ENCODE measurements at places on chromosomes 6 and 20.

- no peak for DNase-seq
Measured at GRCh38 chr6:168641446-168641845, 200.5 kb downstream of the SMOC2 start.

DNA sequence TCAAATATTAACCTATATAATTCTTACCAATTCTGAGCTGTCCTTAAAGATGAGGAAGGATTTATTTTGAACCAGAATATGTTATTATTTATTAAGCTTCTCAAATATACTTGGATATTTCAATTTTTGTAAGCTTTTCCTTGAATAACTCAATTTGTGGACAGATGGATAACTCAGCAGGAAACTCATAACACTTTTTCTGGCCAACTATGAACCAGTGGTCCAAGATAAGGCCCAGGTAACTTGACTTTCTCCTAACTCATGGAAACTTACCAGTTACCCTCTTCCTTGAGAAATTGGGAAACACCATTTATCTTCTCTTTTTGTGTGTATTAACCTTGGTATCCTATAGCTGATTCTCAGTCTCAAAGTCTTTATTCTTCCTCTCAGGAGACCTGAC lies 427.5 kb upstream of the SYNCRIP start:
- DNase-seq = no peak

DNA sequence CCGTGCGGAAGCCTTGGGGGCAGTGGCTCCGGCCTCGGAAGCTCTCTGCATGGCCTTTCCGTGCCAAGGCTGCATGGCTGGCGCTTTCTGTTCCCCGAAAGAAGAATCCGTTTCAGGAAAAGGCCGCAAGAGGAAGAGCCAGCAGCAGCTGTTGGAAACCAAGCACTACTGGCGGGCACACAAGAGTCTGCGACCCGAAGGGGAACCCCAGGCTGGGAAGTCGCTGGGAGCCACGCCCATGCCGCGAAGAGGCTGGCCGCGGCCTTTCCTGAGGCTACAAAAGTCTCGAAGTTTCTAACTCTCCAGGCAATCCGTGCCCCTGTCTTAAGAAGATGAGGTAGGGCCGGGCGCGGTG lies at the start of gene CGAS:
TSS of gene CGAS (minus strand) at position 191 of the 355 bp plus-strand sequence. CDS start at position 75, 116 bp downstream.
- DNase-seq = peak; percentile 89

- no peak for DNase-seq
Measured at GRCh38 chr6:134217105-134217797, 100.7 kb downstream of the SGK1 start.

DNA sequence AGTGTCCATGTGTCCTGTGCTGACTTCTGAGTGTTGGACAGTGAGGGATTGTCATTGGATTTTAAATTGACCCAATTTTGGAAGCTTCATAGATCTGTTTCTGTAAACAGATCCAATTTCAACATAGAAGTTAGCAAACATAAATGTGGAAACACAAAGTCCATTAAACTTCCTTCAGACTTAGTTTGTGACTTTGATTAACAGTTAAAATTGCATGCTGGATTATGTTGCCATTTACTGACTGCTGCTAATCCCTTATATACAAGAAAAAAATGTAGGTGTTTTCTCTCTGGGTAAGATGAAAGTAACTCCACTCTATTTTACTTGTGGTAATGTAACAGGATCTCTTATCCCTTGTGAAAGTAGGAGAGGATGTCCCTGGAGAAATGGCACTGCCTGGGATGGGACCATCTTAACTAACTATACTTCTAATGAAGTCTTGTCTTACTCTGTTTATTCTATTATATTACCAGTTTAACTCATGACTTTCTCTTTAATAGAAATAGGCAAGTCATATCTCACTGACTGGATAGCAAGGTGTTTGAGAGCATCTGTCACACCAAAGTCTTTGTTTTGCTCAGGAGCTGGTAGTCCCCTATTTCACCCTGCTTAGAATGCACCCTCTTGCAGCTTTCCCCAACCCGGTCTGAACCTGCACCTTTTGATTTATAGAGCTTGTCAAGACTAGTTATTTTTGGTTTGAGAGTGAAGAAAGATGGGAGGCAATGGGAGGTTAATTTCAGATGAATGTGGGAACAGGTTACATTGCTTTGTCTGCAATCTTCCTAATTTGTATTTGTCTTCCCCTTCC lies 7.2 kb downstream of the TPX2 start:
- no peak for DNase-seq

DNA sequence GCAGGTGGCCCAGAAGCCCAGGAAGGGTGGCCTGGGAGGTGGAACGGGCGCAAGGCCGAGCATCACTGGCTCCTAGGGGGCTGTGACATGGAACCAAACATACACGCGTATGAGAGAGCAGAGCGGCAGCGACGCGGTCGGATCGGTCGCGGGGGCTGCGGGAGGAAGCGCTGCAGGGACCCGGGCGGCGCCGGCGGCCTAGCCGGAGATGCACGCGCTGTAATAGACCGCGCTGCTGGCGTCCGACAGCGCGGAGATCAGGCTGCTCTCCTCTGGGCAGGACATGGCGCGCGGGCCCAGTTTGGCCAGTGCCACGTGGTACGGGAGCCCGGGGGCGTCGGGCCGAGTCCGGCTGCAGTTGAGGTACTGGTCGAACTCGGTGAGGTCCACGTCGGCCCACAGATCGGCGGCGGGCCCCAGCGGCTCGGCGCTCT lies 1.5 kb downstream of the SOX18 start:
- no peak for DNase-seq

DNA sequence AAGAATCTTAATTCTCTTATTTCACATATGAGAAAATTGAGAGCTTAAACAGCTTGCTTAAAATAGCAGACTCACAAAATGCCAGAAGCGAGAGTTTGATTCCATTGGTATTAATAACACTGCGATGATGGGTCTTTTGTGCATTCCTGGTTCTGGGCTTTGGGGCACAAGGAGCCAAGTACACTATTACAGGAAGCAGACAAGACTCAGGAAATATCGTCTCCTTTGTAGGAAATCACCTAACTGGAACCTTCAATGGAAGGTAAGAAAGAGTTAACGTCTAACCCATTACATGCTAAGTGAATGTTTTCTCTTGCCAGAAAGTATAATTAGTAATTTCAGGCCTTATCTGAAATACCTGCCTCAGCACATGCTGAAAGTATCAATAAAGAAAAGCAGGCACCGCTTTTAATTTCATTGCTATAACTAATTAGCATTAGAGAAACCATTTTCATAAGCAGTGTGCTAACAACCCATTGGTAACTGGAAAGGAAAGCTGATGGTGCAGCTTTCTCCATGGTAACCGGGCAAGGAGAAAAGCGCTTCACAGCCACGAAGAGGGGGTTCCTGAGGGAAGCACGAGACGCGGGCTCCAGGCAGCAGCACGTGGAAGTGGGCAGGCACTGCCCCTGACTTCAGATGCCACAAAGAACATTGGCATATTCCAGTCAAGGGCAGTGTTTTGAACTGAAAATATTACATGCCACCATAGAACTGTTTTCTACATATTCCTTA lies 206.7 kb upstream of the AGPAT4 start:
- no peak for DNase-seq

DNA sequence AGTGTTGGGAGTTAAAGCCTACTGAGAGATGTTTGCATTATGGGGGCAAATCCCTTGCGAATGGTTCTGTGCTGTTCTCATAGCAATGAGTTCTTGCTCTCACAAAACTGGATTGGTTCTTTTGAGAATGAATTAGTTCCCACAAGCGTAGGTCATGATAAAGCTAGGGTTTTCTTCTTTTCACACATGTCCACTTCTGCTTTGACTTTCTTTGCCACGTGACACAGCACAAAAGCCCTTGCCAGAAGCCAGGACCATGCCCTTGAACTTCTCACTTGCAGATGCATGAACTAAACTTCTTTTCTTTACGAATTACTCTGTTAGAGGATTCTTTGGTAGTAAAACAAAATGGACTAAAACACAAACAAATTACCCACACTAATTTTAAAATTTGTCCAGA lies 922.8 kb downstream of the EPHA7 start:
- no peak for DNase-seq

- DNase-seq = no peak
Measured at GRCh38 chr6:43861212-43861894, 91.3 kb downstream of the VEGFA start.

GRCh38 chr6:147664092-147664491 lies 155.6 kb downstream of the SAMD5 start:
- DNase-seq = no peak

GRCh38 chr6:151004383-151005024 lies 139.0 kb downstream of the MTHFD1L start:
- DNase-seq = peak; percentile 65

DNA sequence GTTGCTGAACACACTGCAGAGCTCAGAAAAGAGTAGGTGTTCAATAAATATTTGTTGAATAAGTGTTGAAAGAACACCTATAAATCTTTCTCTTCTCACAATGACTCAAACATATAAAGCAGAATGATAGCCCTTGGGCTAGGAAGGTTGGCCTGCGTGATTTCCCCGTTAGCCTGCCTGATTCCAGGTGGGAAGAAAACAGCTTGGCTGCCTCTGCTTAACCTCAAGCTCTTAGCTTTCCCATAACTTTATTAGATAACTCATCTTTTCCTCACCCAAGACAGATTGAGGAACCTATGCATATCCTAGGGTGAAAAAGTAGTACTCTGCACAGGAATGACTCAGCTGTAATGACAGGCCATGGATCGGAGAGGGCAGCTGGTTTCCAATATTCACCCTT lies 300.3 kb upstream of the ID4 start:
- no peak for DNase-seq

- DNase-seq = no peak
Measured at GRCh38 chr6:45535933-45536332, 158.2 kb upstream of the SUPT3H start.

GRCh38 chr6:11058406-11058805 lies 14.3 kb upstream of the ELOVL2 start:
- no peak for DNase-seq

DNA sequence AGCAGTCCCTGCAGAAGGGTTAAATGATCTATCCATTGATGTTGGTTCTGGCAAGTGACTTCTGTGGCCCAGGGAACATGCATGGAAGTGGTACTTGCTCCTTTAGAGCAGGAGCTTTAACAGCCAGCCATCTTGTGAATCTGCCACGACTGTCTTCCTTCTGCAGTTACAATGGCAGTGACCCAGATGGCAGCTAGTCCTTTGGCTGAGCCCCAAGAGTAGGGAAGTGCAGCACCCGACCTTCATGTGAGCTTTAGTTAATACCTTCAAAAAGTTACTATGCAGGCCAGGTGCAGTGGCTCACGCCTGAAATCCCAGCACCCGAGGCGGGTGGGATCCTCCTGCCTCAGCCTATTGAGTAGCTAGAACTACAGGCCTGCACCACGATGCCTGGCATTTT lies 66.4 kb downstream of the POPDC3 start:
- no peak for DNase-seq

DNA sequence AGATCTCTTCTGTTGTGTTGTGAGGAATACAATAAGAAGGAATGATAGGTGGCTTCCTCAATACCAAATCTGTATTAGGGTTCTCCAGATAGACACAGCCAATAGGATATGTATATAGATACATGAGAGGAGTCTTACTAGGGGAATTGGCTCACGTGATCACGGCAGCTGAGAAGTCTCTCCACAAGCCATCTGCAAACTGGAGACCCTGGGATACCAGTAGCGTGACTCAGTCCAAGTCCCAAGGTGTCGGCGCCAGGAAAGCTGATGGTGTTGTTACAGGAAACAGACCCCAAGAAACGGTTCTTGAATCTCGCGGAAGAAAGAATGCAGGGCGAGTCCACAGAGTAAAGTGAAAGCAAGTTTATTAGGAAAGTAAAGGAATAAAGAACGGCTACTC lies 61.4 kb downstream of the SYTL3 start:
- no peak for DNase-seq

- peak; percentile 51 for DNase-seq
Measured at GRCh38 chr6:168417679-168418557, 23.1 kb upstream of the SMOC2 start.

DNA sequence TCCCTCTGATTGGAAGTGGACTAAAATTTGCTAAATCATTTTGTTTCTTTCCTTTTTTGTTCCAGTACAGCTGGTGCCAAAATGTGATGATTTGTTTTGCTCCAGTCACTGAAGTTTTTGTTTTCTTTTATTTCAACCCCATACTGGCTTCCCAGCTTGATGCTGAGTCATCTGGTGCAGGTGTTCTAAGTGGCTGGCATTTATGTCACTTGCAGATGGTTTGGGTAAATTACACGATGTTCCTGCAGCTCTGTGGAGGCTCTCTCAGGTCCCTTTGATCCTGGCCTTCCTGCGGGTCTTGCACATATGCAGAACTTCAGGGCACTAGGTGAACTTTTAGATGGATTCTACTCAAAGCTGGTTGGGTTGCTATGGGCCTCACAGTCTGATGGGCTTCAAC lies 577.7 kb downstream of the HAO1 start:
- DNase-seq = no peak

GRCh38 chr20:12482661-12483060 lies 526.1 kb upstream of the SPTLC3 start:
- DNase-seq = no peak

- no peak for DNase-seq
Measured at GRCh38 chr6:168166627-168167026, 87.6 kb upstream of the FRMD1 start.

DNA sequence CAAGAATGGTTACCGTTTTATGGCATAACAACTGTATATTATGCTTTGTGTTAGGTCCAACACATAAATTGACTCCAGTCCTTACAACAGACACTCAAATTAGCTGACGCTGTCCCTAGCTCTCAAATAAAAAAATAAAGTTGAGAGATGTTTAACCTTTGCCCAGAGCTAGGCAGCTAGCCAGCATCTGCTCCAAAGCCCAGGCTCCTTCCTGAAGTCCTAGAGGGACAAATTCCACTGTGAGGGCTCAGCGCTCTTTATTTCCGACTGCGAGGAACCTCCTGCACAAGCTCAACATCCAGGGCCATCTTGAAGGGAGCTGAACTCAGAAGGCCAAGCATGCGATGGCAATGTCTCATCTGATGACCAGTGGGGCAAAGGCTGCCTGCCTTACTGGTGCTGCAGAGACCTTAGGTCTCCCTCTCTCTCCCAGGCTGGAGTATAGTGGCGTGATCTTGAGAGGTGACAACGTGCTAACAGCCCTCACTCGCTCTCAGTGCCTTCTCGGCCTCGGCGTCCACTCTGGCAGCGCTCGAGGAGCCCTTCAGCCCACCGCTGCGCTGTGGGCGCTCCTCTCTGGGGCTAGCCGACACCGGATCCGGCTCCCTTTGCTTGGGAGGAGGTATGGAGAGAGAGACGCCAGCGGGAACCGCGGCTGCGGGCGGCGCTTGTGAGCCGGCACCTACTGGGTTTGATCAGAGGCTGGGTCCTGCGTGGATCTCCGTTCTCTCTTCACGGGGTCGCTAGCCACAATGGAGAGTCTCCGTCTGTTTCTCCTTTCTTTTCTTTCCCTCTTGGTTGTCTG lies 24.7 kb upstream of the GFOD1 start:
- DNase-seq = no peak

DNA sequence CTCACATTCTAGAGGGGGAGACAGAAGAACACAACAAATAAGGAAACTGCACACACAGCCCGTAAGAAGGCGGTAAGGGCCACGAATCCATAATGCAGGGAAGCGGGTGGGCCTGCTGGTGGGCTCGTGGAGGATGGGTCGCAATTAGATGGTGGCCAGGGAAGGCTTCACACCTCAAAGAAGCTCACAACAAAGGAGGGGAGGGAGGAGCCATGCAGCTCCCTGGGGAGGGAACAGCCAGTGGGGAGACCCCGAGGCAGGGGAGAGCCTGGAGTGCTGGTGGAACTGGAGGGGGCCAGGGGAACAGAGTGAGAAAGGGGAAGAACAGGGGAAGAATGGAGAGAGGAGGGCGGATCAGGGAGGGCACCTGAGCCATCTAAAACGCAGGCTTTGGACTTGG lies 13.4 kb downstream of the SRC start:
- DNase-seq = peak; percentile 9

Measured in femur (tissue), 1 donor.